ENCODE measurements at places on chromosomes 11 and 22.
A peak's percentile ranks its signal among the peaks of the same experiment; 100 is the strongest.

DNA sequence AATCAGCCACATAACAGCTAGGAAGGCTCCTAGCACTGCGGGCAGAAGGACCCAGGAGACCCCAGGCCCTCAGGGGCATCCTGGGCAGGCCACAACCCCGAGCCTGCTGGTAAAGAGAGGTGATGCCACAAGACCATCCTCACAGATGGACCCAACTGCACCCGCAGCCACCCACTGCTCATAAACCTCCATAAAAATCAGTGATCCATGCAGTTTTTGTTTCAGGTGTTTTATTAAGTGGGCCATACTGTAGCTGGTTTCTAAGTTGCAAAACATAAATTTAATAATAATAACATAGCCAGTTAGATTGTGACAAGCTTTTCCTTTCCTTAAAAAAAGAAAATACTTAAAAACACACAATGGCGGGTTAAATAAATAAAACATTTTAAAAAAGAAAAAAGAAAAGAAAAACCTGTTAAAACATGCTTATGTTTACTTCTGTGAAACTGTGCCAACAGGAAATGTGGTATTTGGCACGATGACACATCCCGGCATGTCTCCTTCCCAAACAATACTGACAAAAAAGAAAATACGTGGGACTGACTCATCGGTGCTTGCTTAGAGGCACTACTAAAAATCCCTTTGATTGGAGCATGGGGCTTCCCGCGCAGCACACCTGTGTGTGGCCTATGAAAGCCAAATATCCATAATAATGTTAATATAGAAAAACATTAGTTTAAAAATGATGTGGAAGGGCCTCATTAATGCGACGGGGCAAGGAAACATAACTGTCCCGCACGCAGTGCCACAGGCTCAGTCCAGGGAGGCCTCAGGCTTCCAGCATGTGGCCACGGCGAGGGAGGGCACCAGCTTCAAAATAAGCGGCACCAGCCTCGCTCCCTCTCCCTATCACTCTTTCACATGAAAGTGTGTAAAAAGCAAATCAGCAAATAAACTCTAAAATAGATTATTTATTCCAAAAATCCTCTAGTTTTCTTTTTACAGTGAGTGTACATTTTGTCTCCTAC is 47.5 kb upstream of the SCUBE2 start:
- peak; percentile 58 for DNase-seq

GRCh38 chr11:24375931-24376330 is 120.9 kb upstream of the LUZP2 start:
- DNase-seq = no peak

DNA sequence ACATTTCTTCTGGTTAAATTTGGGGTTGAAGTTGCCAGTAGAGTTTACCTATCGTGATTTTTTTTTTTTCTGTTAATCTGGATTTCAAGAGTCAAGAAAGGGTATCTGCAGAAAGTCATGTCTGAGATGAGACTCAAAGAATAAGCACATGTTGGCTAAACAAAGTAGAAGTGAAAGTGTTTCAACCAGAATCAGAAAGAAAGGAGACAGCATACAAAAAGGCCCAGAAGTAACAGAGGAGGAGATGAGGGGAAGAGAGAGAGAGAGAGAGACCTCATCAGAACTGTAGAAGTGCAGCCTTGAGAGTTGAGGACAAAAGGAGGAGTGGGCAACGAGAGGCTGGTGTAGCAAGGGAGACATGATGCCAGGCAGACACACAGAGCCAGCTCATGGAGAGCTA is 54.9 kb downstream of the SVIP start:
- no peak for DNase-seq

DNA sequence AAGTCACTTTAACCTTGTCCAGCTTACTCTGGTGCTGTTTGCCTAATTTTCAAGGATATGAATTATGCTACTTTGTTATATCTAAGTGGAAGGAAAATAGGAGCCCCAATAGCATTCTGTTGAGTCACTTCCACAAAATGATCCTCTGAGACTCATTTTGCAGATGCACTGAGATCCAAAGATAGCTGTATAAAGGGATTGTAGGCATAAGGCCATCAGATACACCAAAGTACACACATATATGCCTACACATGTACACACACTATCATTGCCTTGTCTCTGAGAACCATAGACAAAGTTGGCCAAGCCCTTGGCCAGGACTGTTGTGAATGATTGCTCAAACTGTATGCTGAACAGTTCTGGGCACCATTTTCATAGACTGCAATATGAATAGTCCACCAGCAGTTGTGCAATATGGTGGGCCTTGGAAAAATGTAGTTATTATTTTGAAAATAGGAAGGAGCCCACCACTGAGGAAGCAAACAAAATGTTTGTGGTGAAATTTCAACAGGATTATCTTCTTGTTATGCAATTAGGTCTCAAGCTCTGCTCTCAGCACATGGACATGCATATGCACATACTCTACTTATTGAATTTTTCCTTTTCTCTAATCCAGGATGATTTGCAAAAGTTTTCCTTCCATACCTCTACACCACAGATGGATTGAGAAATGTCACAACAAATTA is 186.0 kb upstream of the CTSC start:
- no peak for DNase-seq

DNA sequence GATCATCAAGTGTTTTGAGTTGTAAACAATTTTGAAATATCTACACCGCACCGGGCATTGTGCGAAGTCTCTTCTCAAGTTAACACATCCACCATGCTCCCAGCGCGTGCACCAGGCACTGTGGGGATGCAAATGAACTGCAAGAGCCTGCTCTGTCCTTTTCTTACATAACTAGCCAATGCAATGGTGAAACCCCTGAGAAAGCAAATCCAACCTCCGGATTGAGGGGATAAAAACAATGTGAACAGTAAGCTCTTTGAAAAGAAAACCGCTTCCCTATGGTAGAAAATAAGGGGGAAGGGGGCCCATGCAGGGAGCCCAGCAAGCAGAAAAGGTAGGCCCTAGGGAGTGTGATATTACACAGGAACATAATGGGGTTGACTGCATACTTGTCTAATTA is 274.9 kb upstream of the MPPED2 start:
- no peak for DNase-seq

- no peak for DNase-seq
Measured at GRCh38 chr22:48944751-48945620, 882.7 kb downstream of the BRD1 start.

DNA sequence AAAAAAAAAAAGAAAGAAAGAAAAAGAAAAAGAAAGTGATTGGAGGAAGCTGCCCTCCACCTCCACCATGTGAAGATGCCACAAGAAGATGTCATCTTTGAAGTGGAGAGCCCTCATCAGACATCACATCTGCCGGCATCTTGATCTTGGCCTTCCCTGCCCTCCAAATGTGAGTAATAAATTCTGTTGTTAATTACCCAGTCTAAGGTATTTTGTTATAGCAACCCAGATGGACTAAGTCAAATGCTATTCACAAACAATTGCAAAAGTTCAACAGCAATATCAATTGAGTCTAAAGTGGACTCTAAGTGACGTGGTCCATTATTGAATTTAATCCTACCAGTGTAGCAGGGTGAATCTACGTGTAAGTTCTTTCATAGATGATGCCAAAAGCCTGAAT is 55.9 kb upstream of the NUP160 start:
- DNase-seq = no peak

GRCh38 chr22:26527574-26528465 is 15.5 kb upstream of the TFIP11 start:
- no peak for DNase-seq

DNA sequence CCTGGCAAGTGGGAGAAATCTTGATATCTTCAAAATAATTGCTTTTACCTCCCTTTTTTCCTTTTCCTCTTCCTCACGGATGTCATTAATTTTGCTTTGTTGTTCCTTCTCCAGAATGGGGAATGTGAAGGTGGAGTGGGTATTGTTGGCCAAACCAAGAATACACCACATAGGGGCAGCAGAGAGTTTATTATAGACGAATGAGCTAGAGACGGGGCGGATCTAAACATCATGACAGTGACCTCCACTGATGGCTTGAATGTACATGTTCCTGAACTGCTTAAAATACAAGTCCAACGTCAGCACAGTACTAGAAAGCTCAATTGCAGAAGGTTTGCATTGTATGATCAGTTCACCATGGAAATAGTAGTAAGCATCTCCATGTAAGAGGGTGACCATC is 122.3 kb upstream of the SNX19 start:
- no peak for DNase-seq

- no peak for DNase-seq
Measured at GRCh38 chr22:25453557-25453956, 110.9 kb upstream of the GRK3 start.

- DNase-seq = no peak
Measured at GRCh38 chr22:45554040-45554406, 51.3 kb downstream of the FBLN1 start.

DNA sequence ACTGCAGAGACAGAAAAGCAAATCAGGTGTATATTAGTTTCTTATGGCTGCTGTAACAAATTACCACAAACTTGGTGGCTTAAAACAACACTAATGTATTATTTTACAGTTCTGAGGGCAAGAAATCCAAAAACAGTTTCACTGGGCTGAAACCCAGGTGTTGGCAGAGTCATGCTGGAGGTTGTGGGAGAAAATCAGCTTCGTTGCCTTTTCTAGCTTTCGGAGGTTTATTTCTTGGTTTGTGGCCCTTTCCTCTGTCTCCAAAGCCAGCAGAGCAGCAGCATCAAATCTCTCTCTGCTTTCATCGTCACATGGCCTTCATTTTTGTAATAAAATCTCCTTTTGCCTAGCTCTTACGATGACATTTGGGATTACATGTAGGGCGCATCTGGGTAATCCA is 33.0 kb upstream of the OR6M1 start:
- DNase-seq = no peak

DNA sequence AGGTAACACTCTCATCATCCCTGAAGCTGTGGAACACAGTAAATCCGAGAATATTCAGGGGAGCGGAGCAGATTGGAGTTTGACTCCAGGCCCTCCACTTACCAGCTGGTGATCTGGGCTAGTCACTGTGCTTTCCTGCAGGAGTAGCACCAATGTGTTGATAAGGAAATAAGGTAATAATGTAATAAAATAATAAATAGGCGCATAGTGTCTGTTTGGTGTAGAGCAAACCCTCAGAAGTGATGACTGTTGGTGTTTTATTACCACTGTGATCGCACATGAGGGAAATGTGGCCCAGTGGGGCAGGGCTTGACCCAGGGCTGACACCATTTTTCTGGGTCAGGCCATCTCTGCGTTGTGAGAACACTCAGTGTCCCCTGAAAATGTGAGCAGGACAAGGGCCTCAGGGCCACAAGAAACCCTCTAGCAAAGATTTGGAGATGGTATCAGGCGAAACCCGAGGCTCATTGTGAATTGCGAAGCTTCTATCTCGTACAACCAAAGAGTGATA is 563.9 kb upstream of the B3GAT1 start:
- DNase-seq = no peak

- no peak for DNase-seq
Measured at GRCh38 chr22:50225200-50225969, 19.4 kb downstream of the TUBGCP6 start.

DNA sequence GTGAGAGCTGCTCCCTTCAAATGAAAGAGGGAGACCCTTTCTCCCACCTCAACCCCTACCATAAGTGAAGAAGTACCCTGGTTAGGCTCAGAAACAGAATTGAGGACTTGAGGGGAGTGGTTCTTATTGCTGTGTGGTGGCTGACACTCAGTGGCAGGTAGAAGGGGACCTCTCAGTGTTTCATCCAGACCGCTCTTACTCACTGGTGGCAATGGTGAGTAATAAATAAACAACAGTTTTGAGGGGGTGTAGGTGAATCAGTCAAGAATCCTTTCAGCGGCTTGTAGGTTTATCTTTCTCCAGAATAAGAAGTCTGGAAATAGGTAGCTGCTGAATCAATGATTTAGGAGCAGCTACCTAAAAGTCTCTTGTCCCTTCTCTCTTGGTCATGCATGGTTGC is 403.4 kb upstream of the B3GAT1 start:
- no peak for DNase-seq

DNA sequence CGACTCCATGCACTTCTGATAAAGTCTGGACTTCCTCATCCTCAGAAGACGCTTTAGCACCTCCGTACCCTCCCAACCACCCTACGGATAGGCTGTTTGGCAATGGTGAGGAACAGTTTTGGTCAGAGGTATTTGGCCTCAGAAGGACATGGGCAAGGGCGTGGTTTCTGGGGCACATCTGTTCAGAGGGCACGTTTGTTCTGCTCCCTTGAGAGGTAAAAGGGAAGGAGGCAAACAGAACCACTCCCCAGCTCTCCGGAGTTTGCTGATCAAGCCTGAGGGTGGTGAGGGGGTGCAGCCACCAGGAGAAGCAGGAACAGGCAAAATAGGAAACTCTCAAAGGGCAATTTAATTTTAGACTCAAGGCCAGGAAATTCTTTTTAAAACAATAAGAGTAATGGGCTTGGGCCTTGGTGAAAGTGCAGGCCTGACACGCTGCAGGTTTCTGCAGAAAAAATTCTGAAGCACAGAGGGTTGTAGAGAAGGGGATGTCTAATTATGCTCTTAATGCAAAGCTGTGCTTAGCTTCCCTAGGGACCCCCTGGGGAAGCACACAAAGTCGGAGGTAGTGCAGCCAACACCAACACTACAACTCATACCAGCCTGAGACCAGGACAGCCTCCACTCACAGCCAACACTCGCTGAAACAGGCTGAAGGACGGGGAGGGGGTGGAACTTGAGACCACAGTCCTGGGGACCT is 23.3 kb downstream of the ETS1 start:
- no peak for DNase-seq

- no peak for DNase-seq
Measured at GRCh38 chr11:78943841-78944240, 369.2 kb upstream of the NARS2 start.

- no peak for DNase-seq
Measured at GRCh38 chr11:69848201-69848600, 29.0 kb upstream of the FGF3 start.

DNA sequence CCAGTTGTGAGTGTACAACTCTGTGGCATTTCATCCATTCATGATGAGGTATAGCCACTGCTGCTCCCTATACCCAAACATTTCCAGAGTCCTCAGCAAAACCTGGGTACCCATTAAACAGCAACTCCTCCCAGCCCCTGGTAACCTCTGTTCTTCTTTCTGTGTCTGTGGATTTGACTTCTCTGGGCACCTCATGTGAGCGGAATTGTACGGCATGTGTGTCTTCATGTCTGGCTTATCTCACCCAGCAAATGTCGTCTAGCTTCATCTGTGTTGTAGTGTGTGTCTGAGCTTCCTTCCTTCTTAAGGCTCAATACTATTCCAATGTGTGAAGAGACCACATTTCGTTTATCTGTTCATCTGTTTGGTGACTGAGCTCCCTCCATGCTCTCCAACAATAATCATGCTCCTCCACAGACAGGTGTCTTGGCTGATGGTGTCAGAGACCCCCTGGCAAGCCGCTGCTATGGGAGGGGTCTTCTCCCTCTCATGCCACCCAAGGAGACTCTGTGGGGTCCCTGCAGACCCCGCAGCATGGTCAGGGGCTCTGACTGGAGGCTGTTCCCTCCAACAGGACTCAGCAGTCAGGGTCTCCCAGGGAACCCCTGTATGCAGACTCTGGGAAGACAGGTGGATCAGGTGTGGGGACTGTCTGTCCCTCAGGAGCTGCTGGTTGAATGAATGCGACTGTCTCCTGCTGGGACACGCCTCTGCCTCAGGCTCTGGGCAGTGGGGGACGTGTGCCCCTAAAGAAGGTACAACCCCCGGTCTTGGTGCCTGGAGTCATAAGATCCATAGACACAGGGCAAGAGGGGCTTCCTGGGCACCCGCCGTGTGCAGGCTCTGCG is 52.7 kb downstream of the SMIM38 start:
- DNase-seq = no peak

GRCh38 chr11:95788921-95789505 is 569 bp downstream of the FAM76B start:
- DNase-seq = peak; percentile 37

Data from activated CD4-positive, alpha-beta T cell treated with anti-CD3 and anti-CD28 coated beads, Interleukin-10, Interleukin-2, amounts not matched to agents 100 ng/mL and 50 ng/mL, durations not matched to agents 16 hours and 8 hours (primary cell).